ENCODE measurements at places on chromosomes 5 and 9.

- no peak for DNase-seq
Measured at GRCh38 chr5:154653764-154654485, 101.3 kb upstream of the LARP1 start.

- no peak for DNase-seq
Measured at GRCh38 chr5:151461312-151461711, 13.9 kb downstream of the SLC36A1 start.

DNA sequence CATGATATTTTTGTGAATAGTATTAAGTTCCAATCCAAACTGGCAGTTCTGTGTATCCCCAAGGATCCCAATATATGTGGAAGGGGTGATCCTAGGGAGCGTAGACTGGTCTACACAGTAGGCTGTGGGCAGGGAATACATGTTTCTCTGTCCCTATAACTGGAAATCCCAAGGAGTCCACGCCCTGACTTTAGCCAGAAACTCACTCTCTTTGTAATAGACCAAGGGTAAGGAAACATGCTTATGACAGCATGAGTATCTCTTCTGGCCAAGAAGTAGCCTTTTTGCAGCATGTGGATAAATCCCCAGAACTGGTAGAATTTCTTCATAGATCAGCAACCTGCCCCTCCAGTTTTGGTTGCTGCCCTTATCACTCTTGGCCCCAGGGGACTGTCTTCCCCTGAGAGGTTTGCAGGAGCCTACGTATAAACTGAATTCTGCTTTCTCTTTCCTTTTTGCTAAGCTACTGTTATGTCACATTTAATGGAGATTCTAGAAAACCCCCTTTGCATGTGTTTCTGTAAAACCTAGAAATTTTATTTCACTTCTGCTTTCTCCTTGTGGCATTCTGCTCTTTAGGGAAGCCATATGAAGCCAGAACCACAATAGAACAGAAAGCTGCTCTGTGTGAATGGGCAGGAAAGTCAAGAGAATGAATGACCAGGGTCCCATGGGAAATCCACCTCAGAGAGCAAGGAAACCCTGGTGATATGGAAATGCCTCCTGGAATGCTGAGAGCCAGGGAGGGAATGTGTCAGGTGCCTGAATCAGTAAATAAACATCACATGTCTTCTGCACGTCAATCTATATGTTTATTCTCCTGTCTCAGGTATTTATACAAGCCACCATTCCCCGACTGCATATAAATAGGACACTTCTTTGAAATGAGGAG lies 3.5 kb downstream of the IFNA2 start:
- peak; percentile 70 for DNase-seq

DNA sequence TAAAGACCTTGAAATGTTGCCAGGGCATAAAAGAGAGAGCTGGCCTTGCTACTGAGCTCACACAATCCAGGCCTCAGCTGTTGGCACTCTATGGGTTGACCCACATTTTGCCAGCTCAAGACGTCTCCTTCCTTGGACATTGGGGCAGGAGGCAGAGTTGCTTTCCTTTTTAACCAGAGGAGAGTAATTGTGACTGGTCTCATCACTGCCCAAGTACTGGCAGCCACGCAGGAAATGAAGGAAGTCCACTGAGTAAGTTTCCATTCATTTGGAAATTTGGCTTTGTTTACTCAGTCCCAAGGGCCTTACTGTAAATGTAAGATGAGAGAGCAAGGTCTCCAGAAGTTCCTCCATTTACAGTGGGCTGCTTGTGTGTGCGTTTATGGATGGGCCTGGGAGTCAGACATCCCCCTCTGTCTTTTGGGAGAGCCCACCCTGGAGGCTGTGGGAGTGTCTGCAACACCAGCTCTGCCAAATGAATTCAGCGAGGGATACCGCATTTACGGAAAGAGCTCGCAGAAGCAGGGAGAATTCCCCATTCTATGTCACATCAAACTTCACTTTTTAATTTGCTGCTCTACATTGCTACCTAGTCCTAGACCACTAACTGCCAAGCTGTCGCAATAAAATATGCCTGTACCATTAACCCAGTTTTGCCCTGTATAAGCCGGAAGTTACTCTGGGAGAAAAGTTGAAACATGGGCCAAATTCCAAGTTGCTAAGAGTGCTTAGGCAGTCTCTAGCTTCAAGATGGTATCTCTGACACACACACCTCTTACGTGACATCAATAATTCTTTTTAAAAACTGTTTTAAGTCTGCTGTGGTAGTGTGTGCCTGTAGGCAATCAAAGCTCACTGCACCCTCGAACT lies 24.5 kb upstream of the PDZD2 start:
- DNase-seq, result no peak

DNA sequence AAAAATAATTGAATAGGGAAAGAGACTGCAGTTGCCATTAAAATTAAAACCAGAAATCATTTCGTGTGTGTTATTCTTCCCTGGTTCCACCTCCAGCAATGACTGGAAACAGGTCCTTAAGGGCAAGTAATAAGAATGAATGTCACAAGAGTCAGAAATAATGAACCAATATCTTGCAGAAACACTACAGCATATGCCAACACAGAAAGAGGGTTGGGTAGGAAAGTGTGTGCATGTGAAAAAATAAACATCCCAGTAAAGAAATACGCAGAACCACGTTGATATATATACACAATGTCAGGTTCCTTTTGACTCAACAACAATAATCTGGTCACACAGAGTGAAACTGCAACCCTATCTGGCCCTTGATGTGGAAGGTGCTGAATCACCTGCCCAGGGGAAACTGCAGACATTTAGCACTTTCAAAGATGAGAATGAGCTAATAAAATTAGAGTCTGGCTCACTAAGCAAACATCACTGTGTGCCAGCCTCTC lies 15.0 kb downstream of the HMHB1 start:
- peak; percentile 55 for DNase-seq

- no peak for DNase-seq
Measured at GRCh38 chr5:115816226-115817081, at the start of gene CDO1. TSS of gene CDO1 (minus strand) at chr5:115816659. CDS start at chr5:115816397, 262 bp downstream.

- DNase-seq, result no peak
Measured at GRCh38 chr9:69090140-69090750, 54.7 kb downstream of the FXN start.

- no peak for DNase-seq
Measured at GRCh38 chr5:58724992-58725391, 142.1 kb downstream of the RAB3C start.

DNA sequence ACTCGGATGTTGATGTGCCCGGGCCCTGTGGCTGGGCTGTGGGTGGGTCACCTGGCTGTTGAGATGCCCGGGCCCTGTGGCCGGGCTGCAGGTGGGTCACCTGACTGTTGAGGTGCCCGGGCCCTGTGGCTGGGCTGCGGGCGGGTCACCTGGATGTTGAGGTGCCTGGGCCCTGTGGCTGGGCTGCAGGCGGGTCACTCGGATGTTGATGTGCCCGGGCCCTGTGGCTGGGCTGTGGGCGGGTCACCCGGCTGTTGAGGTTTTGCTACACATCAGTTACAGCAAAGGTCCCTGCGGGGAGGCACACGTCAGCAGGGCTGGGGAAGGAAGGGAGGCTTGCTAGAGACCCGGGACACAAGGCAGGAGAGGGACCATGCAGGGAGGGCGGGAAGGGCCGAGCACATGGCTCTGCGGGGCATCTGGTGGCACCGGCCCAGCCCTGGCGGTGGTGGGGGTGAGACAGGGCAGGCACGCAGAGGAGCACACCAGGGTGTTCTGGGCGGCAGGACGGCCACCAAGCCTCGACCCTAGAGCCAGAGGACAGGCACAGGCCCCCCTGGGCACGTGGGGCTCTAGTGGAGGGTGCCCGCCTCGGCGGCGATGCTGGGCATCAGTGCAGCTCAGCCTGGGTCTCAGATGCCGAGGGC lies 35.4 kb downstream of the PNPLA7 start:
- DNase-seq, result no peak

DNA sequence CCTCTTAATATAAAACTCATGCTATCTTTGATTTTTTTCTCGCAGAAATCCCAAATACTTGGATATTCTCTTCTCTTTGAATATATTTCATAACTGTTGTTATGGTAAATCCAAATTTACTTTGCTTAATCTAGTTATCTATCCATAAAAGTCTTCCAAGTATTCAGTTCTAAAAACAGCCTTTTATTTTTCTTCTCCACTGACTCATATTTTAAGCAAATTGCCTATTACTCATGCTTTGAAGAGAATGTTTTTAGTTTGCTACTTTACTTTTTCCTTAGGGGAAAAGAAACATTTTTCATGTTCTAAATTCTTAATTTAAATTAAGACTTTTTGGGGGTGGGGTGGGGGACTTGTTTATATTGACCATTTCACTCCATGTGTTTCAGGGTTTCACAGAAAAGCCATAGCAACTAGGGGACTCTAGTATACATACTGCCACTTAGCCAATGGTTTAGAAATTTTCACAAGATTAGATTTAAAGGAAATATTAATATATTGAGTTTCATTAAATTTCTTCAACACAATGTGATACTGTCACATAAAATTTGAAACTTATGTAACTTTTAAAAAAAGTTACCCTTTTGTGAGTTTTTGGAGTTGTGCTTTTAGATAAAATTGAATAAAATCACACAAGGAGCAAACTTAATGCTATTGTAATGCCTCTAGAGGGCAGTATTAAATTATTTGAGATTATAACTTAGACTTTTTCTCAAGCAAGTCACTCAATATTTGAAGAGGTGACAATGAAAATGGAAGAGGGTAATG lies 545.8 kb upstream of the ARRDC3 start:
- no peak for DNase-seq

DNA sequence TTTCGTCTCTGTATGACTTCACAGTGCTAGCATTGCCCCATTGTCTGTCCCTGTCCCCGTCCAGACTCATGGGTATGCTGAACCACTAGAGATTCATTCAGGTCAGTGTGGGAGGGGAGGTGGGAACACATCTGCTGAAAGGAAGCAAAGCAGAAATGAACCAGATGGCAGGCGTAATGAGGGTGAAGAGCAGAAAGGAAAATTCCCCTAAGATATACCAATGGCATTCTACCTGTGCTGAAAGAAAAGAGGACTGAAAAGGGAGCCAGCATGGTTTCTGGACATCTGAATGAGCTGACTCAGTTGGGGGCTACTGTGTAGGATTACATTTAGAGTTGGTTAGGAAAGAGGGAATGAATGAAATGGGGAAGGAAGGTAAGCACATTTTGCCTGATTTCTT lies 678.7 kb downstream of the MAT2B start:
- DNase-seq, result no peak

- DNase-seq, result no peak
Measured at GRCh38 chr5:149323210-149323609, 22.1 kb upstream of the GRPEL2 start.

GRCh38 chr9:117719161-117719920 lies 15.1 kb downstream of the TLR4 start:
- DNase-seq, result no peak

DNA sequence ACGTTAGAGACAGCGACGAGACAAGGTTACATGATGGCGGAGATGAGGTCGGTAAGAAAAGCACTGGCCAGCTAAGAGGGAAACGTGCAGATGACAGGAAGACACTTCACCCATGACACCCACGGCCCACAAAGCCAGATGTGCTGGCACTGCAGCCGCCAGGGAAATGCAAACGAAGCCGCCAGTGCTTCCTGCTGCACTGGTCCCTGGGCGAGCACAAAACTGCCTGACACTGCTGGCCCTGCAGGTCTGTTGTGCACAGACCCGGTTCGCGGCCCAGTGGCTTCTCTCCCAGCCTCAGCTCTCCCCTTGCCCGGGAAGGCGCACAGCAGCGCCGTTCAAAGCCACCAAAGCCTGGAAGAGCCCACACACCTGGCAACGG lies 20.3 kb downstream of the QSOX2 start:
- no peak for DNase-seq

DNA sequence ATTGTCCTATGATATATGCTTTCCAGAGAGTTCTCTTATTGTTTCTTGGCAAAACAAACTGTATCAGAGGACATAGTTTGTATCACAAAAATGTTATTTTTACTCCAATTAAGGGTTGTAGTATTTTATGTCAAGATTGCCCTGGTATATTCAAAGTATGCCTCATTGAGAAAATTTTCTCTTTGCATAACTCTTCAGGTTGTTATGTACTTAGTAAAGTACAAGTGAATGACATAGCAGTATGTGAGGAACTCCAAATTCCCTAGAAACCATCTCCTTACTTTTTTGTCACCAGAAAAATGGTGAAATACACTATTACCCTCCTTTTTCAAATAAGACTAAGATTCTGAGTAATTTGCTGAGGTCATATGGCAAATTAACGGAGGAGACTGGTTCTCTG lies 355.3 kb downstream of the NFIB start:
- no peak for DNase-seq

- no peak for DNase-seq
Measured at GRCh38 chr5:32600054-32600622, 14.8 kb downstream of the SUB1 start.

DNA sequence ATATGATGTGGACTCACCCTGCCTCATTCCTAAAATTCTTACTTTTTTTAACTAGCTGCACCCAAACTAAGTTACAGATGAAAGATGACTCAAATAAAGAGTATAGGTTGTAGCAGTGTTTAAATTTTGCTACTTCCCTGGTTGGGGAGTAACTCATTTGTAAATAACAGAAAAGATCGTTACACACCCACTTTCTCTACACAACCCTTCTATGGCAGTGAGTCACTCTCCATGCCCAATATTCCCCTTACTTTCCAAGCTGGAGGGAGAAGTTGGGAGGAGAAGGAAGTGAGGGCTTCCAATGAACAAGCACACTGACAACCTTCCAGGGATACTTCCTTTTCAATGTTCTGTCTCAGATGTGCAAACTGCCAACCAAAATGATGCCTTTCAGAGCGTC lies 1.9 kb downstream of the RASEF start:
- no peak for DNase-seq

GRCh38 chr5:40332970-40333369 lies 346.7 kb upstream of the PTGER4 start:
- DNase-seq, result no peak

DNA sequence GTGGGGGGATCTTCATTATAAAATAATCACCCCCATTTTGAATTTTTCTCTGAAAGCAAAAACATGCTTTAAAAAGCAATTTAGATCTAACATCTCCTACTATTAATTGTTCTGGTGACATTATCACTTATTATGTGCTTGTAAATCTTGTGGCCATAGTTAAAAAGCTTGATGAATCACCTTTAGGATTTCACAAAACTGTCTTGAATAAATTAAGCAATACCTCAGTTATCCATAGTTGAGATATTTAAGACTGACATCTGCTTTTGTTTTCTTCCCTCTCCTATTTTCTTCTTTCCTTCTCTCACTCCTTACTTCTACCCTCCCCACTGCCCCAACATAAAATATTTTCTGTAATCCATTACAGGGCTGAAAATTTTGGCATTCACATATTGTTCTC lies 84.8 kb downstream of the SLC1A3 start:
- DNase-seq, result no peak

GRCh38 chr5:158879993-158880392 lies 219.7 kb downstream of the EBF1 start:
- no peak for DNase-seq

DNA sequence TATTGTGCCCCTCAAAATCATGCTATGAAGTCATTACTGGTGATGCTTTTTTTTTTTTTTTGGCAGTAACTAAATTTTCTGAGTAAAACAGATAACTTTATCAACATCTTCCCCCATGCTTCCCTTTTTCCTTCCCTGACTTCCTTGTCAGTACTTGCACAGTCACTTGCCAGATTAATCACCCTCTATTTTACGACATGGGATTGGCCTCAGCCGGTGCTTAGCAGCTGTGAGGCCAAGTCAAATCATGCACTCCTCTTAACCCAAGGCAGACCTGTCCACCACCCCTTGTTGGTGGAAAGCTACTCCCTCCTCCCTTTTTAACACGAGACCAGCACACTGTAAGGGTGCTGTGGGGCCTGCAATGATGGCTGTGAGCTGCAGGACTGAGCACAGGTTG lies 118.0 kb upstream of the OTULINL start:
- no peak for DNase-seq

- DNase-seq, result no peak
Measured at GRCh38 chr5:72157625-72157962, 50.3 kb downstream of the MAP1B start.

GRCh38 chr5:119470105-119470763 lies 17.9 kb downstream of the HSD17B4 start:
- no peak for DNase-seq
